NCI-H1417 (cell line): ENCODE measurements at places on chromosomes 1 and 21.

DNA sequence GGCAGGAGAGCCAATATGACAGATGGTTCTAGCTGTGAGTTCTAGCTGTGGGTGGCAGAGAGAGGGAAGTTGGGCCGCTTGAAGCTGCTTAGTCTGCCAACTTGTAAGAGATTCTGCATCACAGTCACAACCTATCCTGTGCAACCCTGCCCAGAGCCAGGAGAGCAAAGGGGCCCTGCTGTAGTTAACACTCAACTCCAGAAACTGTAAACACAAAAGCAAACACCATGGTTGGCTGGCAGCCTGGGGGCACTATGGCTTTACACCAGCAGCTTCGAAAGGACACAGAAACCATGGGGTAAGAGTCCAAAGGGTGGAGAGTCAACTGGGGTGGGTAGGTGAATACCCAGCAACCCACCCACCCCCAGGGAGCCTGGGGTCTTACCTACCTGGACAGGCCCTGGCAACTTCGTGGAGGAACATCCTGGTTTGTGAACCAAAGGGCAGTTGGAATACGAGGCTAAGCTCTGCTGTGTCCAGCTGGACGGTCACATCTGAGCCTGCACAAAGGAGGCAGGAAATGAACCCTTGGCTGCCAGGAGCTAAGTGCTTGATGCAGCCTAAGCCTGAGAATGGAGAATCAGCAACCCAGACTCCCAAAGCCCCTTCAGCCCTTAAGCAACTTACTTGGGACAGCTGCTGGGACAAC, 6.4 kb downstream of the INPP5B start:
- DNase-seq = no peak

DNA sequence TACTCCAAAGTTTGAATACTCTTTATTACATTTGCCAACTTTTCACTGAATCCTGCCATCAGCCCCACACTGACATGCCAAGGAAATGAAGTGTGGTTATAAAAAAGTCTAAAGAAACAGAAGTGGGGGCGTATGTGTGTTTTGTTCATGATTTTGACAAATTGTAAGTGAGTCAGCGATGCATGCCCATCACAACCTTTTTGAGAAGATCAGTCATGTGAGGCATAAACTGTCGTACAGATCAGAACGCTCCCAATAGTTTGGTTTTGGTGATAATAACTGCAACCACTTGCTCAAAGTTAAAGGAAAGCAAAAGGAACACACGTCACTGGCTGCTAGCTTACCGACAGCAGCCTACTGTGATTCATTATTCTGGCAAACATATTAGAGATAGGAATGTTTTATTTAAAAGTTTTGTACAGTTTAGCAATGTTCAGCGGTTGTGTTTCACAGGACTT, 95.6 kb downstream of the RGS2 start:
- DNase-seq = no peak

DNA sequence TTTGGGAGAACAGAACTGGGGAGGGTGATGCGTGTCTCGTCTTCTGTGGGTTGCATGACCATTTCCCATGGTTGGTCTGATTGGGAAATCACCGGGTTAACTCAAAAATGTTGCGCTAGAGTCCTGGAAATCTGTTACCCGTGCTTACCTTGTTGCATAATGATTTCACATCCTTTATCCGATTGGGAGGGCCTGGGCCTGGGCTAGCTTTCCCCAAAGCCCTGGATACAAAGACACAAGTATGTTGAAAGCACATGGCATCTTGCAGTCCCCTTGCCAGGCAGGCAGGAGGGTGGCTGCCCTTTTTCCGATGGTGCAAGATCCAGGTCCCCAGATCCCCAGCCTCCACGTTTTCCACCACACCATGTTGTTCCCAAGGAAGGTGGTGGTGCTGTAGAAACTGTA, 582 bp downstream of the TRPM2 start:
- no peak for DNase-seq

GRCh38 chr1:163928651-163929050, 606.9 kb downstream of the NUF2 start:
- no peak for DNase-seq

DNA sequence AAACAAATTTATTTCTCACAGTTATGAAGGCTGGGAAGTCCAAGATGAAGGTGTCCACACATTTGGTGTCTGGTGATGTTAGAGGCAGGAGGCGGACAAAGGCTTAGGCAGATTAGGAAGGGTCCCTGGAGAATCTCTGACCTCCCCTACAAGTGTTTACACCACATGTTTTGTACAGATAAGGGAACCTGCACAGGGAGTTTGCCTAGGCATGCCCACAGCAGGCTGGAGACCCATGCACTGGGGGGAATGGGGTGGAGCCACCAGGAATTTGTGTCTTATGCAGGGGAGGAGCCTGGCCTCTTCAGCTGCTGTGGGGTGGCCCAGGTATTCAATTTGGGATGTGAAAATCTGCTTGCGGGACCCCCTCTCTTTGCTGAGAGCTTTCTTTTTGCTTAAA, 131.3 kb downstream of the PATJ start:
- DNase-seq = no peak

DNA sequence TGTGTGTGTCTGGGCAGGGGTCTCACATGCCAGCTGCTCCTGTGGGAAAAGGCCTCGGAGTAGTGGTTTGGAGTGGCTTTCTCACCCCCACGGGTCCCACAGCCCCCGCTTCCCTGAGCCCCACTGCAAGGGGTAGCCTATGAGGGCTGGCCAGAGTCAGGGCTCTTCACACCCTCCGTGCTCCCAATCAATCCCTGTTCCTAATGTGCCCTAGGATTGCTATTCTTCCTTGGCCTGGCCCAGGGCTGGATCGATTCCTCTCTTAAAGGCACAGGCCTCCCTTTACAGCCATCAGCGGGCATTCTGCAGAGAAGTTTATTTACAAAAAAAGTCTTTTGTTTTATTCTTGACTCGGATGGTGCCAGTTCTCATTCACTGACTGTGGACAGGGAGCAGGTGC, 19.3 kb upstream of the ACTL8 start:
- DNase-seq = no peak

- DNase-seq = peak; percentile 27
These were observed 6.0 kb upstream of the PIGC start for GRCh38 chr1:172449585-172450523.

DNA sequence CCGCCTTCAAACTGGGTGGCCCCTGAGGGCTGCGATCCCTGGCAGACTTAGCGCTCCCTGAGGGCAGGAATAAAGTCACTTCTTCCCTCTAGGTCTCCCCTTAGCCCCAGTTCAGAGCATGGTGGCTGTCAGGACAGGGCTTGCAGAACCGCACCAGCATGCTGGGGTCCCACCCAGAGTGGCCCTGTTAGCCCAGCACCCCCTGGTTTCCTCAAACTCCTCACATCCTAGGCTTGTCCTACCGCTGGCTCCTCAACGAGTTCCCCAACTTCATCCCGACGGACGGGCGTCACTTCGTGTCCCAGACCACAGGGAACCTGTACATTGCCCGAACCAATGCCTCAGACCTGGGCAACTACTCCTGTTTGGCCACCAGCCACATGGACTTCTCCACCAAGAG, 15.8 kb downstream of the CNTN2 start:
- DNase-seq = no peak

- no peak for DNase-seq
These were observed 65.4 kb downstream of the RUNX1 start for GRCh38 chr21:34983680-34984086.

DNA sequence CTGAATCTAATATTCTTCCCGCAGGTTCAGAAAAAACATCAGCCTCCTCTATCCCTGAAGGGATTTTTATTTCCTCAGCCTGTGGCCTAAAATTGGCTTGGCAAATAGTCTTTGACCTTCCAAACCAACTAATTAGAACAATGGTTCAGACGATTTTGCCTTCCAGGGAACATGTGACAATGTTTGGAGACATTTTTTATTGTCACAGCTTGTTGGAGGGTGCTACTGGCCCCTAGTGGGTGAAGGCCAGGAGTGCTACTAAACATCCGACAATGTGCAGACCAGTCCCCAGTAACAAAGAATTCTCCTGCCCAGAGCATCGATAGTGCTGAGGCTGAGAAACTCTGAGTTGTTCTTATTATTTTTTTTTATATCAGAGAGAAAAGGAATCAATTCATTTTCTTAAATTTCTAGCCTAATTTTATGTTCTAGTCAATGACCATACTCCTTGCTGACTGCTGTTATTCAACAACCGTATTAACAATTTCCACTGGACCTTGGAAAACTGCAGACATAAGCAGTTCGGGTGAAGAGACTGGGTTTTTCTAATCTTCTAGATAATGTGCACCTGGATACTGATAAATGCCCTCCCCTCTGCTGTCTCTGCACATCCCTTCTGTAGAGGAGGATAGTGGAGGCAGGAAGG, 280.7 kb downstream of the LMX1A start:
- DNase-seq = peak; percentile 33

- no peak for DNase-seq
These were observed 242.2 kb upstream of the ADGRL2 start for GRCh38 chr1:81558291-81559076.

- no peak for DNase-seq
These were observed 38.9 kb upstream of the PRRC2C start for GRCh38 chr1:171446386-171446785.

GRCh38 chr21:42063191-42063570, 7.9 kb upstream of the UMODL1 start:
- DNase-seq = peak; percentile 50

DNA sequence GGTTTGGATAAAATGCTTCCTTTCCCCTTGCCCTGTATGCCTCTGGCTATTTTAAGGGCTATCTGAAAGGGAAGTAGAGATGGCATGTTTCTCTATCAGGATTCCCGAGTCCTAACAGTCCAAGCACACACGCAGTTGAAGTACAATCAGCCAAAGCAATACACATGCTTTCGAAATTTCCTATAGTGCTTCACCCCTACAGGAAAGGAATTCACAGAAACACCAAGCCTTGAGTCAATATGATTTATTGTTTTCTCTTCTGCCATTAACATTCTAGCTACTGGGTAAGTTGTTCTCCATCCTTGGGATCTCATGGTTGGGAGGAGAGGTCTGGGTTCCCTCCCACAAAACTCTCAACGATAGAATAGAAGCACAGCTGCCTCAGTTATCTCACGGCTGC, 8.7 kb downstream of the ITLN1 start:
- no peak for DNase-seq

DNA sequence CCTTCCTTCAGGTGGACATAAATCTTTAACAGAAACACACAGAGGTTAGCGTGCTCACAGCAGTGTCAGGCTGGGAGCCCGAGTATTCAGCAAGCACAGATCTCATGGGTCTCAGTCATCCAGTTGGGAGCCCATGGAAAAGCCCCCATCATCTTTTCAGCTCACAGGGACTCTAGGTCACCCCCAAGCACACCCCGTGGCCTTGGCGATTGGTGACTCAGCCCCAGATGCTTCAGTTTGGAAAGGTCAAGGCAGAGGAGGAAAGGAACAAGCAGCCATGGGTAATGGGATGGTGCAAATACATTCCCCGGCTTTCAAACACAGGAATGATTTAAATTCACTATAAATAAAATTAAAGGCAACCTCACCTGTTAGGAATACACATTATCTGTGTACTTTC, 88.9 kb downstream of the PGBD5 start:
- no peak for DNase-seq

DNA sequence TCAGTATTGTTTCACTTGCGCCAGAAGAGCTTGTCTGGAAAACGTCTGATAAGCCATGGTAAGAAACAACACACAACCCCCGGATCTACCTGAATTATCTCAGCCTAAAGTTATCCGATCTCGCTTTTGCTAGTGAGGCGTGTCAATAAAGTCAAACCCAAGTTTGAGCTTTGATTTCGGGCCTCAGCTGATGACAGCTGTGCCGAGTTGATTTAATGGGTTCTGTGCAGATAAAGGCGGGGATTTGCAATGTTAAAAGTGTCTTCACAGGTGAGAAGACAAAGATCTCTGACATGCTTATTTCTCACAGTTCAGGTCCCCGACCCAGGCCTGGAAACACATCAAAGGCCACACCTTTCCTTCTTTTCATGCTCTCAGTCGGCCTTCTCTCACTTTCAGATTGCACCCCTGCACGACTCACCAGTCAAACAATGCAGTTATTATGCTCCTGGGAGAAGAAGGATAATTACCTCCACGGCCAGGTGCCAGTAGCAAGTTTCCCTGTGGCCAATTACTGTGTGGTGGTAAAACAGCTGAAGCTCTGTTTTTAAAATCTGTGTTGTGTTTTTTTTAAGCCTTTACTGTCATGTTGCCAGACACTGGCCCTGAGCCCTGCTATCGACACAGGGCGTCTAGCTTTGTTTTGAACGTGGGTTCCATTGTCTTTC, 245.3 kb upstream of the RUNX1 start:
- peak; percentile 97 for DNase-seq

DNA sequence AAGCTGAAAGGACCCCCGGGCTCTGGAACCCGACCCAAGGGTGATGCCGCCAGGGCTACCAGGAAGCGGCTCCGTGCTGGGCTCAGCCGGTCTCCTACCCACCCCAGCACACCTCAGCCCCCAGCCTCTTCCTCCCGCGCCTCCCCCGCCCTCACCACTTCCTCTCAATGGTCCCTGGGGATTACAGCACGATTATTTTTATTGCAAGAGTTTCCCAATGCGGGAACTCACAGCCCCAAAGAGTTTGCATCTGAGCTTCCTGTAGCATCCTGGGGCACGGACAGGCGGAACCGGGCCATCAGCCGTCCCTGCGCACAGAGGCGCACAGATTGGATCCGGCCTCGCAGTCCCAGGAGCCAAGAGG, 8.7 kb upstream of the SLX9 start:
- DNase-seq = no peak

GRCh38 chr1:21857840-21858670, 46.0 kb downstream of the LDLRAD2 start:
- DNase-seq = no peak

DNA sequence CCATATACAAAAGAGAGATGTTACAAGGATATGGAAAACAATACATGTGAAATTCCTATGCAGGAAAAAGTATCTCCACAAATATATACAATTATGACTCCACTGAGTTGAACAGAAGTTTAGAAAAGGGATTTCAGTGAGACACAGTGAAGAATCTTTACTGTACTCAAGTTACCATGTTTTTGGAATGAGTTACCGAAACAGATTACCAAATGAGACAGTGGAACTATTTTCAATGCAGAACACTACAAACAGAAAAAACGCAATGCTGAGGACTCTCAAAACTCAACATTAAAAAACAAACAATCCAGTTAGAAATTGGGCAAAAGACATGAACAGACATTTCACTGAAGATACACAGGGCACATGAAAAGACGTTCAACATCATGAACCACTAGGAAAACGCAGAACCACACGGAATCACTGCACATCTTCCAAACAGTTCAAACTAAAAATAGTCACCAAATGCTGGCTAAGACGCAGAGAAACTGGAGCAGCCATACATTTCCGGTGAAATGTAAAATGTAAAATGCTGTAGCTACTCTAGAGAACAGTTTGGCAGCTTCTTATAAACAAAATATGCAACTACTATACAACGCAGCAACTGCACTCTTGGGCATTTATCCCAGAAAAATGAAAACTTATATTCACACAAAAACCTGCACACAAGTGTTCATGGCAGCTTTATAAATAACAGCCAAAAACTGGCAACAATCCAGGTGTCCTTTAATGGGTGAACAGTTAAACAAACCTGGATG, 118.7 kb downstream of the UBR4 start:
- DNase-seq = no peak

GRCh38 chr1:60245324-60245723, 171.8 kb upstream of the C1orf87 start:
- no peak for DNase-seq
